Fibroblast of the aortic adventitia (primary cell): ENCODE measurements at places on chromosomes 7 and 10.

DNA sequence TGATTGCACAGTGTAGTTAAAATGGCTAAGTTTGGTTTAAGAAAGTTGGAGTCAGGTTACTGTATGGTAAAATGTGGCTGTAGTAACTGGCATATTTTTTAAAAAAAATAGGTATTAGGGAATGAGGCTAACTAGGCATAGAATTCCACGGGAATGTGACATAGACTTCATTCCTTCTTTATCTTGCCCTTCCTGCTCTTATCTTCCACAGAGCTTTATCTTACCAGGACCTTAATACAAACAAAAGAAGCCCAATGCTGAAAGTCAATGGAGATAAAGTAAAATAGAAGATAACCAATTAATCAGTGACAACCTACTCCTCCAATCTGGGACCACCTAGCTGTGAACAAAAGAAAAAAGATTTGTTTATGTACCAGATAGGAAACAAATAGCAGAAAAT, 58.1 kb downstream of the TET1 start:
- DNase-seq = peak; percentile 53

GRCh38 chr7:82615527-82615926, 171.9 kb upstream of the CACNA2D1 start:
- no peak for DNase-seq

GRCh38 chr7:152006336-152006735, 19.1 kb upstream of the GALNT11 start:
- peak; percentile 46 for DNase-seq

DNA sequence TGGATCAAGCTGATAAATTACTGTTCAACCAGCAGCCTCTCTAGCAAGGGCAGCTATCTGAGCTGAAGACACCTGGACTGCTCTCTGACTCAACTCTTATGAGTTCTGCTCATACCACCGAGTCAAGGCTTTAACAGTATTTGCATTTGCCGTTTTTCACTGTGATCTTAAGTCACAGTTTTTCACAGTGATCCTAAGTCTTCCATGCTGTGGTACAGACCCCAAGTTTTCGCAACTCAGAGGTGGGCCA, 31.3 kb downstream of the PIP4K2A start:
- DNase-seq = no peak

DNA sequence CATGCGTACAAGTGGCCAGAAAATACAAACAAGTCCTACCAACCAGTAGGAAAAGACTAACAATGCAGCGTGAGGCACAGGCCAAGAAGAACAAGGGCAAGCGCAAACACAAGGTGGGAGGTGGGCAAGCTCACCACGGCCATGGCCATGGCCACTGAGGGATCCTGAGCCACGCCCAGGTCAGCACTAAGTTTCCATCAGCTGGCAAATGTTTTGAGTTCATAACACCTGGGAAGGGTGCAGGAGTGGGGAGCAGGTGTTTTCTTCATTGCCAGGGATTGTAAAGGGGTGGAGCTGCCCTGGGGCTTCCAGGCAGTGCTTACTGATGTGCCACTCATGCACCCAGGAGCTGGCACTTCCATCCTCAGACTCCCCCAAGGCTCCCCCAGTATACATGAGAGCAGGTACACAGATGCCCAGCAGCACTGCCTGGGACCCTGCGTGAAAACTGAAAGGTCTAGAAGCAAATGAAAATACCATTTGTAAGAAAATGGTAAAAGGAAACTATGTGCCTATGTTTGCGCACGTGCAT, 139.2 kb upstream of the RET start:
- DNase-seq = no peak

GRCh38 chr7:103094102-103094501, 19.2 kb downstream of the ARMC10 start:
- DNase-seq = peak; percentile 22

- peak; percentile 55 for DNase-seq
These were observed 129.3 kb downstream of the WNT2 start for GRCh38 chr7:117193564-117193963.

DNA sequence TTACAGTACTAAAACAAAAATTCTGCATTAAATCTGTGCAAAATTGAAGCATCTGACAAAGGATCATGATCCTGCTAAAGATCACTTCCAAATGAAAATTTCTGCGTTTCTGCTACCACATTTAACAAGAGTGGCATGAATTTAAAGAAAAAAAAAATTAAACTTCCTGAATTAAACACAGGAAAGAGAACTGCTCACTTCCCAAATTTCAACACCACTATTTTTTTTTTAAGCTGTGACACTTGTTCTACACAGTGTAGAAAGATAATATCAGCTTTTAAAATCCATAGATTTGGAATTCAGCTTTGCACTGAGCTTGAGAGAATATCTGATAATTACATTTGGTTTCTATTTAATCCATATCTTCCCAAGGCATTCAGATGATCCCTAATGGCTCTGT, 73.6 kb downstream of the EPC1 start:
- no peak for DNase-seq

DNA sequence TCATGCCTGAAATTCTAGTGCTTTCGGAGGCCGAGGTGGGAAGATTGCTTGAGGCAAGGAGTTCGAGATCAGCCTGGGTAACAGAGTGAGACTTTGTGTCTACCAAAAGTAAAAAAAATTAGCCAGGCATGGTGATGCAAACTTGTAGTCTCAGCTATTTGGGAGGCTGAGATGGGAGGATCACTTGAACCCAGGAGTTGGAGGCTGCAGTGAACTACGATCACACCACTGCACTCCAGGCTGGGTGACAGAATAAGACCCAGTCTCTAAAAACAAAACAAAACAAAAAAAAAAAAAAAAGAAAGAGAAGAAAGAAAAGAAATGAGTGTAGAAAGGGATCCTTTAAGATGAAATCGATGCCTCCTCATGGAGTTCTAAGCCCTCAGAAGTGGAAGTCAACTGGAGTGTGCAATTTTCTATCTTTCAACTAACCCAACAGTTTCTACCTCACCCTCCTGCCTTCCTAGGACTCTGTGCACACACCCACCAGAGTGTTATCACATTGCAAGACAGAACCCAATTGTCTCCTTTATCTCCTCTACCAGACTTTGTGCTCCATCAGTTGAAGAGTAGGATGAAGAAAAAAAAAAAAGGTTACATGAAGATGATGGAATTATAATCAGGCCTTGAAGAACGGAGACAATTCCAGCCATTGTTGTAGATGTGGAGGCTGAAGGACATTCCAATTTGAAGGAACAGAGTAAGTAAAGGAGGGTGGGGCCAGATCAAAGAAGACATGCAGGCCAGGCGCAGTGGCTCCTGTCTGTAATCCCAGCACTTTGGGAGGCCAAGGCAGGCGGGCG, 26.9 kb downstream of the NYAP1 start:
- no peak for DNase-seq

- DNase-seq = no peak
These were observed 33.7 kb upstream of the TNRC18 start for GRCh38 chr7:5457245-5457735.

DNA sequence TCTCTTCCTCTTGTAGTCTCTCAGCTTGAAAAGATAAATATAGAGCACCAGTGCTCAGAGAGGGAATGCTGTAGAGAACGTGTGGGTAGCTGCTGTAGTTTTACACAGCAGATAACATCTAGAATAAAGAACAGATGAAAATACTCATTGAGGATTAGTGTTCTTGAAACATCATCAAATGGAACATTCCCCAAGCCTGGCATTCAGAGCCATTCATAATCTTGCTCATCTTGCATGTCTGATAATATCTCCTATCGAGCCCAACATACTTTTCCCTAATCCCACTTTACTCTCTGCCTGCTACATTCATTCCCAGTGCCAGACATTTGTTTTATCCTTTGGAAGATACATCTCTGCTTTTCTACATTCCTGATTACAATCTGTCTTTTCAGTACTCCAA, 35.2 kb downstream of the MCU start:
- DNase-seq = no peak

GRCh38 chr10:9244864-9245263, 1190.4 kb downstream of the GATA3 start:
- DNase-seq = no peak

DNA sequence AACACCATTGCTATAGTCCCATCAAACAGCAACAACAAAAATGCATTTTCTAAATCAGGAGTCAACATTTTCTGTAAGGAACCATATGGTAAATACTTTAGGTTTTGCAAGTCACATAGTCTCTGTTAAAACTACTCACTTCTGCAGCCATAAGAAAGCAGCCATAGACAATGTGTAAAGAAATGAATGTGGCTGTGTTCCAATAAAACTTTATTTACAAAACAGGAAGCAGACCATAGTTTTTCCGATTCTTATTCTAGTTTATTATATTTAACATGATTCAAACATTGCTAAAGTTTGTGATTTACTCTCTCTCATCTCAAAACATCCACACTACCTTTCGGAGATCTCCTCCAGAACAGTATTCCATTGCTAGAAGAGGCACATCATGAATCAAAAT, 6.9 kb downstream of the CHUK start:
- DNase-seq = no peak

DNA sequence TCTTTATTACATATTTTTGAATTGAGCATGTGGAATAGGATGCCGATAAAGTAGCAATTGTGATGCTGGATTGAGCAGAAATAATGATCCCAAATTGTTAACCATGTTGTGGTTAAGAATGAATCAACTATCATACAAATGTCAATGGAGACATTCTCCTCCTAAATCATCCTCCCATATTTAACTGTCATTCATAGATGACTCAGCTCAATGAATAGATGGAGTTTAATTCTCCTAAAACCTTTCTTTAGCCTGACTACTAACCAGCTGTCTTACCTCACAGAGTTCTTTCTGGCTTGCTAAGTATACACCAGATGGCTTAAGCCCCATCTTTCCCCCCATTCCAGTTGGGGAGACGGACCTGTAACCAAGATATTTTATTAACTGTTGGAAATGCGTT, 23.4 kb upstream of the NPS start:
- DNase-seq = no peak

DNA sequence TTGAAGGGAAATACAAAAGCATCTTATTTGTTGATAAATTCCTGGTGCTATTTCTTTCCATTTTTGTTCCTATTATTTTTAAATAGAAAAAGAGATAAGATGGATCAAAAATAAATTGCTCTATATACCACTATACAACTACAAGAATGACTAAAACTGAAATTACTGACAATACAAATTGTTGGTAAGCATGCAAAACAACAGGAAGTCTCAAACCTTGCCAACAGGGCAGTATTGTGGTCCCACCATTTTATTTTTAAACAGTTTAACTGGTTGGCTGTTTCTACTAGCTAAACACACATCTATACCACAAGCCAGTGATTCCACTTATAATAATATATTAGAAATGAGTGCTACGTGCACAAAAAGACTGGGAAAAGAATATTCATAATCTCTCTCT, 213.0 kb downstream of the JAZF1 start:
- no peak for DNase-seq

- no peak for DNase-seq
These were observed 29.0 kb downstream of the AGAP3 start for GRCh38 chr7:151115121-151115835.

GRCh38 chr10:77633376-77633775, 4.2 kb downstream of the KCNMA1 start:
- no peak for DNase-seq

GRCh38 chr7:128997181-128997580, 57.7 kb downstream of the TNPO3 start:
- DNase-seq = no peak

DNA sequence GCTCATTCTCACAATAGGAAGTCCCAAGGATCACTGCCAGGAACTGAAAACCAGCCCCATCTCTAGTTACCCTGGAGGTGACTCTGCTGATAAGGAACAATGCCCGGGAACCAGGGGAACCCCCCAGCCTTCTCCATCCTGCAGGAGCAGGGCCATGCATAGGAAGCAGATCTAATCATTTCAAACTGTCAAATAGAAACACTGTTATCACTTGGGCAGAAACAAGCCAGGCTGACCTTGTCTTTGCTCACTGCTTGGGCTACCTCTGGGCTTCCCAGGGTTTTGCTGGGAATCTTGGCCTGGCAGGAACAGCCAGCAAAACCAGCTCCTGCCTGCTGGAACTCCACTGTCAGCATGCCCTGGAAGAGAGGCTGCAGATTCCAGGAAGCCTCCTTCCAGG, 114.1 kb downstream of the RNF216 start:
- peak; percentile 49 for DNase-seq

- peak; percentile 49 for DNase-seq
These were observed at the start of gene LRRN3 for GRCh38 chr7:111090846-111091245. Gene LRRN3 (plus strand): TSS chr7:111091127. CDS start chr7:111122773, 31,646 bp downstream.

DNA sequence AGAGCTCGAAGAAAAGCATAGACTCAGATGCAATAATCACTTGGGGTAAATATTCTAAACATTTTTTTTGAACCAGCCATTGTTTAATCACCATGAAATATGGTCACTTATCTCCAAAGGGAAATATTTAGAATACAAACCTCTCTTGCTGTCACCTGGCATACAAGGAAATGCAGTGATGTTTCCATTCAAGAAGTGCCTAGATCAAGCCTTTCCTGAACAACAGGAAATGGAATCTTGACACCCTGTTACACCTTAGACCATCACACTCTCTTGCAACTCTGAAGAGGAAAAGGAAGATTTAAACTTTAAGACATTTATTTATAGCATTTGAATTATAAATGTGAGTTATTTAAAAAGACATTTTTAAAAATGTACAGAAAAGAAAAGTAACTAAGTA, 263.0 kb upstream of the BMPER start:
- DNase-seq = no peak

DNA sequence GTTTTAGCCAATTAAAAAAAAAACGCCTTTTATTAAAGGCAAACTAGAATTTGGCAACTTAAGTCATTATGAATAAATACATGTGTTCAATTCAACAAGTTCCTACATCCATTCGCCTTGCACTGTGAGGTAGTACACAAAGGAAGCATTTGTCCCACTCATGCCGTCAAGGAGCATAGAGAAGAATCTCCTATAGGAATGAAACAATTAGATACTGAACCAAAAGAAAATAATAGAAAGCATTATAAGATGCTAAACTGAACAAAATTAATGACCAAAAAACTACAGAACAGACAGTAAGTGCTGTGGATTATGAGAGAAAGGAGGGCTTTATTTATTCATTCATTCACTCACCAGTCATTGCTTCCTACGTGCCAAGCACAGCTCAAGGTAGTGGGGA, 42.2 kb downstream of the SNX13 start:
- DNase-seq = no peak

DNA sequence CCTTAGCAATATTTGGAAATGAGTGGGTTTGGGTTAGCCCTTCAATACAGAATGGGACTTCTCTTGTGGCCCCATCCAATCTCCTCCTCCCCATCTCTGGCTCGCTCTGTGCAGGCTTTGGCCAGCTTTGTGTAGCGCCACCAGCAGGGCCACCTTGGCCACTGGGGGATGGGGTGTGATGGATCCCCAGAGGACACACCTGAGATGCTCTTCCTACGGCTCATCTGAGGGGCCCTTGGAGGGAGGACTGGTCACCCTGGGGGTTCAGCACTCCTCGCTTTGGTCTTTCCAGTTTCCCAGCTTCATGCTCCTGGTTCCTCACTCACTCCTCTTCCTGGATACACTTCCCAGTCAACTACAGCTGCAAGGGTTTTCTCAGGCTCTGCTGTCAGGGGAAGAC, 15.3 kb upstream of the C10orf90 start:
- DNase-seq = no peak

- no peak for DNase-seq
These were observed 248.1 kb upstream of the HABP2 start for GRCh38 chr10:113304726-113305125.

- DNase-seq = peak; percentile 46
These were observed at the start of gene BCL7B for GRCh38 chr7:73557397-73558257. Gene BCL7B (minus strand): TSS chr7:73557690. CDS start chr7:73557578, 112 bp downstream.
